CD4-positive, alpha-beta T cell treated with Interferon alpha-2 for 1 hour (primary cell): ENCODE measurements at places on chromosomes 4 and X.

DNA sequence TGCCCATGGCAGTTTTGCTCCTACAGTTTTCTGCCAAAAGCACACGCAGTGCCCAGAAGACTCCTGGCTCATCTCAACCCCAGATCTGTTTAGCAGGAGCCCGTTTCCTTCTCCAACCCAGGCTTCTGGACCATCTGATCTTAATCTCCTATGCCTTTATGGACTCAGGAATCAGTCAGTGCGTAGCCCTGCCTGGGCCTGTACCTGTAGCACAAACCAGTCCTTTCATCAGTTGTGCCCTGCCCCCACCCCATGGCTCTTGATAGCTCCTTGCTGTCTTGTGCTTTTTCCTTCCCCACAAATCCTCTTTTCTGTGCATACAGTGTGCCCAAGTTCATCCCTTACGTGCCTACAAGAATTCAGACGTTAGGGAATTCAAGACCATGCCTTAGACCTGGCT, 1.5 kb downstream of the ZNF718 start:
- no peak for DNase-seq

- no peak for DNase-seq
These were observed 16.5 kb upstream of the EGFL6 start for GRCh38 chrX:13552892-13553291.

- DNase-seq: no peak
These were observed 391.8 kb upstream of the CPXCR1 start for GRCh38 chrX:88355252-88355651.

- no peak for DNase-seq
These were observed 19.2 kb downstream of the MEPE start for GRCh38 chr4:87851953-87852352.

- DNase-seq: no peak
These were observed 296.9 kb downstream of the GRID2 start for GRCh38 chr4:92600638-92601037.

DNA sequence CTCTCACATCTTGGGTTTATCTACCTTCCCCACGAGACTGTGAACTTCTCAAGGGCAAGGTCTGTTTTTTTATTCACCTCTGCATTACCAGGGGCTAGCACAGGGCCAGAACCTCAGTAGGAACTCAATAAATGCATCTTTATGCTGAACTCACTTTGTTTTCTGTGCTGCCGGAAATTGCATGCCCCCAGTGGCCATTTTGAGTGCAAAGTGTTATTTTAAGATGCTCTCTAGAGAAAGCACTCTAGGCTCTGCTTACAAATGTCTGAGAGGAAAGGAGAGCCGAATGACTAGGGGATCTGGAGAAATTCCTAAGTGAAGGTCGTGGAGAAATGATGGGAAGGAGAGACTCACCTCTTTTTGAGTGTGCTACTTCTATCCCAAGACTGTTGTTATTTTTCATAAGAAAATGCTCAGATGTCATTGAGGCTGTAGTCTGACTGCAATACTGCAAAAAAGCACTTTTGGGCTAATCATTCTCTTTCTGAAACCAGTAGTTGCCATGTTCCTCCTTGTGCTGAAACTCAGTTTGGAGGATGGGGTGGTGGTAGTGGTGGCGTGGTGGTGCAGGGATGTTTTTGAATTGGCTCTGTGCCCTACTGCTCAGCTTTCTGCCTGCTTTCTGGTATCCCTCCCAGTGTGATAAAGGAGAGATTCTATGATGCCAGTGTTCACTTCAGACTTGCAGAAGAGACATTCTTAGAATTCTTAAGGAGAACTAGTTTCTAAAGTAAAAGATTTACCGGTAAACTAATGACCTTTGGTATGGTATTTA, 41.3 kb downstream of the DOCK11 start:
- DNase-seq: peak; percentile 41

DNA sequence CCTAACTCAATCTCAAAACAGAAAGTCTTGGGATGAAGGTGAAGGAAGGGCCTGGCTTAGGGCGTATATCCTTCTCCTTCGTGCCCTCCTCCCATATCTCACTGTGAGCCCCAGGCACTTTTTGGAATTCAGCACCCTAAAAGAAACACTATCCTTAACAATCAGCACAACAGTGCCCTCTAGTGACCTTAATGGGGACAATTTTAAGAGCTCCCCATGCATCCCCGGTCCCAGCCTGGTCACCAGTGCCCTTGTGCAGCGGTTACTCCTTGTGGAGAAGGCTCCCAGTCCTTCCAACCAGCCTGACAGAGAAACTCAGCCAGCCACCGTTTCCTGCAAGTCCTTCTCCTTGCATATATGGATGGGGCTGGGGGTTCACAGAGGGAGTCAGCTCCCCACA, 4.2 kb downstream of the PAK3 start:
- DNase-seq: peak; percentile 61

DNA sequence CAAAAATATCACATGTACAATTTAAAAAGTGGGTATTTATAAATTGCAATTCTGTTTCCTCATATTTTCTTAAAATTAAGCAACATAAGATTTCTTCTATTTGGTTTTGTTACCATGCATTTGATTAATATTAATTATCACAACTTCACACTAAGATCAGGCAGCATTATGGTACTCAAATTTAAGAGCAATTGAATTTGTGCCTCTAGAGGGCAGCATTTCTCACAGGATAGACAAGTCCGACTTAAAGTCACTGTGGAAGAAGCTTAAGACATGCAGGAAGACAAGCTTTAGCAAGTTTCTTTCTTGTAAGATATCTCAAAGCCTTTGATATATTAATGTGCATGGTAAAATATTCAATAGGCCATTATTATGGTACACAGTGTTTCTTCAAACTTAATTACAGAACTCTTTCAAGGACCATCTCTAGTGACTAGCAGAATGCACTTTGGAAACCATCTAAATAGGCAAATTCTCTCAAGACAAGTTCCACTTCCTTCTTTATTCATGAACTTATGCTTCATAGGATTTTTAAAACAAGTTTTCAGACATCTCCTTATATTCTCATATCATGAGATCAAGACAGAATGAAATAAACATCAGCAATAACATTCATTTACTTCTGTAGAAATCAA, 35.0 kb downstream of the FBXW7 start:
- peak; percentile 66 for DNase-seq

- no peak for DNase-seq
These were observed at the start of gene CDX4 for GRCh38 chrX:73446831-73447230. Gene CDX4 (plus strand): TSS chrX:73447053. CDS start chrX:73447254, 201 bp downstream.

DNA sequence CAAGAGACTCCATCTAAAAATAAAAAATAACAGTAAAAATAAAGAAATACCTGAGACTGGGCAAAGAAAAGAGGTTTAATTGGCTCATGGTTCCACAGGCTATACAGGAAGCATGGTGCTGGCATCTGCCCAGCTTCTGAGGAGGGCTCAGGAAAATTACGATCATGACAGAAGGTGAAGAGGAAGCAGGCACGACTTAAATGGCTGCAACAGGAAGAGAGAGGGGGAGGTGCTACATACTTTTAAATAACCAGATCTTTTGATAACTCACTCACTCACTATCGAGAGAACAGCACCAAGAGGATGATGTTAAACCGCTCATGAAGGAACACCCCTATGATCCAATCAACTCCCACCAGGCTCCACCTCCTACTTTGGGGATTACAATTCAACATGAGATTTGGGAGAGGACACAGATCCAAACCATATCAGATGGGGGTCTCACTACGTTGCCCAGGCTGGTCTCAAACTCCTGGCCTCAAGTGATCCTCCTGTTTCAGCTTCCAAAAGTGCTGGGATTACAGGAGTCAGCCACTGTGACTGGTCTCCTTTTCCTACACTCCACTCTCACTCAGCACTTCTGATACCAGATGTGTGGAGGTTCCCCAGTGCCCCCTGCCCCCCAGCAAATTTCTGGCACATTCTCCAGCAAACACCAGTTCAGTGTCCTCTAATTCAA, 11.9 kb upstream of the ZNF157 start:
- DNase-seq: peak; percentile 54

DNA sequence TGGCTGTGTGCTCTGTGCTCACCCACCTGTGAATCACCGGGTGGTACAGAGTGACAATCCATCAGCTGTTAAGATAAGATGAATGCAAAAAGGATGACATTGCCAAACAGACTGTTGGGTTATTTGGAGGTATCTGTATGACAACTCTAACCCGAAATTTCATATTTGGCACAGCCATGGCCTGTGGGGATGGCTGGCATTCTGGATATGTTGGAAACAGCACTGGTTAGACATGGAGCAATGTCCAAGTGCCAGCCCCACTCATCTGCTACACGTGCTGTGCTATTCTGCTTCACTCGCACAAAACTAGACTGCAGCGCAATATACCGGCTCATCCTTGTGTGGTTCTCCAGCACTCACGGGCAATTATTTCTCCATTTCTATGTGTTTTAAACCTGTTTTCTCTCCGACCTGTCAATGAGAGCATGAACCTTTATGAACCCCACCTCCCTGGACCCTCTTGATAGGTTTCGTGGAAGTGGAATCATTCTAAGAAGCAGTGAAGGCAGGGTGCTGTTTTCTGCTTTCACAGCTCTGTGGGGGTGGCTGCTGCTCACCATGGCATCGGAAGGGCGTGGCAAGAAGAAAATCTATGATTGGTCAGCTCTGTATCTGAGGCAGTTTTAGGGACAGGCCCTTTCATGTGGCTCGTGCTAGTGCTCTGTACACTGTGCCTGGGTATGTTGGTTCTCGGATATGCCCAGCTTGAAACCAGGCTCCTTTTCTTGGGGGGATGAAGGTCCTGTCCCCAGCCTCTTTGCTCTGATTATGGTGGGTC, 94.9 kb downstream of the ENPP6 start:
- no peak for DNase-seq

GRCh38 chr4:57200799-57201327, 90.7 kb upstream of the IGFBP7 start:
- no peak for DNase-seq

DNA sequence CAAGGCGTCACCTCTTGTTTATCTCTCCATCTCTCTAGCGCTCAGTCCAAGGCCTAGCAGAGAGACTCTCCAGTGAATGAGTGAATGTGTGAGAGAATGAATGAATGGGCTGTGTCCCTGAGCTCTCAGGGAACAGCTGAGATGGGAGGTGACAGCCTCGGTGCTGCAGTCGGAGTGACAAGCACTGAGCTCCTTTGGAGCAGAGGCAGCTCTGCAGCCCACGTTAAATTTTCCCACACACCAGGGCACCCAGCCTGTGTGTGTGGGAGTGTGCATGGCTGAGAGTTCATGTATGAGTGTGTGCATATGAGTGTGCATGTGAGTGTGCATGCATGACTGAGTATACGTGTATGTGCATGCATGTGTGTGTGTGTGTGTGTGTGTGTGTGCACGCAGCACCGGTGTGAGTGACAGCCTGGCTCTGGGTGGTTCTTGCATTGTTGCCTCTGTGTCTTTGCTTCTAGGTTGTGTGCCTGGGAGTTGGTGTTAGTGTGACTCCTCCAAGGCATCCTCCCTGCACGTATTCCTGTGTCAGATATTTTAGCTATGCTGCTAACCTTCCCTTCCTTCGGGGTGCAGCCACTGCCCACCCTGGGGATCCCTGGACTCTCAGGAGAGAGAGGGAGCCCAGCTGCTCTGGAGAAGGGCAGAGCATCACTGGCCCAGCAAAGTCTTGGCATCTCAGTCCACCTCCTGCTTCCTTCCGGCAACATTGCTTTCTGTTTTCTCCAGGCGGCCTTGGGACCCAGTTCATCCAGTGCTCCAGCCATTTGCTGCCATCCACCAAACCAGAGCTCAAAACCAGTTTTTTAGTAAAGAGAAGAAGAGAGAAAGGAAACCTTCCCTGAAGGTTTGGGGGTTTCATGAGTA, 98.6 kb downstream of the PPP2R2C start:
- no peak for DNase-seq

DNA sequence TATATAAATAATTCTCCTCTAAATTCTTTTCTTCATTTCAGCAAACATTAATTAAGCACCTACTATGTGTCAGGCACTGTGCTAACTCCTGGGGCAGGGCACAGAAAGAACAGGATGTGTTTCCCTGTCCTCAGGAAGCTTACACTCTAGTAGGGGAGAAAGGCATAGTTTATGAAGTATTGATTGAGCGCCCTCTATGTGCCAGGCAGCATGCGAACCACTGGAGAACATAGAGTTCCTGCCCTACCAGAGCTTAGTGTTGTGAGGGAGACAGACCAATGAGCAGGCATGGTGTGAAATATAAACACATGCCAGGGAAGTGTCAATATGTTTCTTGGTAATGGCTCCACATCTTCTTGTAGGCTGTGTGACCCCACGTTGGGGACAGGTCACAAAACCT, 3.7 kb downstream of the ADGRG4 start:
- DNase-seq: no peak

DNA sequence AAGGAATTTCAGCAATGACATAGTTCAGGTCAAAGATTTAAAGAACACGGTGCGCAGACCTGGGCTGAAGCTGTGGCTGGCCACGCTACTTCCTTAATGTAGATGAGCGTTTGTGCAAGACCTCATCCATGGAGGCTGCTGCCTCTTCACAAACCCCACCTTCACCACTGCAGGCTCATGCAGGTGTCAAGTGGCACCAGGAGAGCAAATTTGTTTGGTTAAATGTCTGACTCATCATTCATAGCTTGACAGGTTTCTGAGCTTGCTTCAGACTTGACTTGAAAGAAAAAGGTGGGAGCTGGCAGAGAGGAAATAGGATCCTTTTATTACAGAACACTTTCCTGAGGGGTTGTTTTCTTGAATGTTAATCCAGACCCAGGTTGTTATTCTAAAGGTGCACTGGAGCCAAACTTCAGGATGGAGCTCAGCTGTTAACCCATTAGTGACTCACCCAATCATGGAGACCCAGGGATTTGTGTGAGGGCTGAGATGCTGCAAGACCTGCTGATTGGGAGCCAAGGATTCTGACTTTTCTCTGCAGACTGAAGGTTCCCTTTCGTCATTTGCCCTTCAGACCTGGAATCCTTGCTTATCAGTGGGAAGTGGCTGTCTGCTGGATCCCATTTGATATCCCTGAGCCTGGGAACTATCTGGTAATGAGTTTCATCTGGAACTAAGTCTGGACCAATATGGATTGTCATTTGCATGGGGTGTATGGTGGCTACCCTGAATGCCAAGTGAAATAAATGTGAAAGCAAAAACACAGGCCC, 315.3 kb downstream of the PTTG2 start:
- DNase-seq: no peak

GRCh38 chrX:100895365-100896075, 21.4 kb upstream of the NOX1 start:
- no peak for DNase-seq

DNA sequence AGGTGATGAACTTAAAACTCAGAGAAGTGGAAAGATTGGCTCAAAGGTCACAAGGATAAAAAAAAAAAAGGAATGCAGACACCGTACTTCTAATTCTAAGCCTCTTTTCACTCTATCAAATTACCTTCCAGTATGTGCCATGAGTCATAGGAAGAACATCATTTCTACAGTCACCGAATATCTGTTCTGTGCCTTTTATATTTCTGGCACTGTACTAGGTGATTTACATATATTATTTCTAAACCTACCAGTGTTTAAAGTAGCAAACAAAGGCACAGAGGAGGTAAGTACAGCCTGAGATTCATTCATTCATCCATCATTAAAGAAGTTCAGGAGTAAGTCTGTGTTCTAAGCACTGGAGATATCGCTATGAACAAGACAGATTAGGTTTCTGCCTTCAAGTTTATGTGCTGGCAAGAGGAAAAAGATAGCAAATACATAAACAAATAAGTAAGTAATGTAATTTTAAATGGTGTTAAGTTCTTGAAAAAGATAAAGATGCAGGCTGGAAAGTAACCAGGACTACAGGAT, 65.3 kb downstream of the PALLD start:
- DNase-seq: no peak

GRCh38 chr4:156778606-156779005, 193.0 kb downstream of the PDGFC start:
- DNase-seq: no peak

GRCh38 chrX:27186671-27187070, 276.5 kb downstream of the PPP4R3C start:
- peak; percentile 17 for DNase-seq

- DNase-seq: no peak
These were observed 38.9 kb downstream of the SMC1A start for GRCh38 chrX:53383376-53384076.

GRCh38 chr4:142818031-142818430, 28.1 kb downstream of the INPP4B start:
- DNase-seq: no peak
